CD4-positive, alpha-beta T cell treated with Interleukin-2 at 100 ng/mL for 4 hours (primary cell): ENCODE measurements at places on chromosomes 5 and 9.
A peak's percentile ranks its signal among the peaks of the same experiment; 100 is the strongest.

- peak; percentile 81 for DNase-seq
Observed at GRCh38 chr5:179679014-179679674, 1.7 kb downstream of the CBY3 start.

- DNase-seq = no peak
Observed at GRCh38 chr9:13778631-13779030, 499.1 kb upstream of the MPDZ start.

- no peak for DNase-seq
Observed at GRCh38 chr5:32566319-32567111, 18.8 kb upstream of the SUB1 start.

DNA sequence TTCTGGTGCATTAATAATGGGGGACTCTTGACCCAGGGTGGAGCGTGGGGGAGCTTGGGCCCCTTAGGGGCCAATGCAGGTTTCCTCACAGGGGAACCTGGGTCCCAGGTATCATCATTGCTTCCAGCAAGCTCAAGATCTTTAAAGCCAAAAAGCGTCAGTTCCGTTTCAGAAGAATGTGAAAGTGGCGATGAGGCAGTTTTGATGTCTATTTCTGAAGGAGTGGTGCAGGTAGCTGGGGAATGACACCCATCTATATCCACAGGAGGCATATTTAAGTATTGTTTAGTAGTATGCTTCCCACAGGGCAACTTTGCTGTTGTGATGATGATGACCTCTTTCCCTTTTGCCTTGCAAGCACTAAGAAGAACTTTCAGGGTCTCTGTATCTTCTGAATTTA, 10.8 kb downstream of the ANKRD34B start:
- DNase-seq = no peak

DNA sequence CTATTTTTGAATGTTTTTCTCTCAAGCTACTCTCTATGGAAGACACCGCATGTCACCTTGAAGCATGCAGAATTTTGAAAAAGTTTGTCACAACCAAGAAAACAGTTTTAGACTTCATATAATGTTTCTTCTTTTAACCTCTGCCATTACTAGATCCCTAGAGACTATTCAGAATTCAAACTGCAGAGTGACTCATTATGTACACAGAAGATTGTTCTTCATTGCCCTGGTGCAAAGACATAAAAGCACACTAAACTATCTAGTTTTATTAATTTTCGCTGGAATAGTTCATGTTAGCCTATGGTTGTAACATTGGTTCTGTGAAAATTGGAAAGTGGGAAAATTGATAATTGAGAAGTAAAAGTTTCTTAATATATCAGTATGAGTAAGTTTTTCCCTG, 18.4 kb downstream of the F2RL2 start:
- no peak for DNase-seq

DNA sequence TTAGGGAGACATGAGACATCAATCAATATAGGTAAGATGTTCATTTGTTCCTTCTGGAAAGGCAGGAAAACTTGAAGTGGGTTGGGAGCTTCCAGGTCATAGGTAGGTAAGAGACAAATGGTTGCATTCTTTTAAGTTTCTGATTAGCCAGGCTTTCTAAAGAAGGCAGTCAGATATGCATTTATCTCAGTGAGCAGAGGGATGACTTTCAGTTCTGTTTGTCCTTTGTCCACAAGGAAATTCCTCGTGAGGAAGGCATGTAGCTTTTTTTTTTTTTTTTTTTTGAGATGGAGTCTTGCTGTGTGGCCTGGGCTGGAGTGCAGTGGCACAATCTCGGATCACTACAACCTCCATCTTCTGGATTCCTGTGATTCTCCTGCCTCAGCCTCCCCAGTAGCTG, 155.3 kb upstream of the ABCA1 start:
- DNase-seq = no peak

DNA sequence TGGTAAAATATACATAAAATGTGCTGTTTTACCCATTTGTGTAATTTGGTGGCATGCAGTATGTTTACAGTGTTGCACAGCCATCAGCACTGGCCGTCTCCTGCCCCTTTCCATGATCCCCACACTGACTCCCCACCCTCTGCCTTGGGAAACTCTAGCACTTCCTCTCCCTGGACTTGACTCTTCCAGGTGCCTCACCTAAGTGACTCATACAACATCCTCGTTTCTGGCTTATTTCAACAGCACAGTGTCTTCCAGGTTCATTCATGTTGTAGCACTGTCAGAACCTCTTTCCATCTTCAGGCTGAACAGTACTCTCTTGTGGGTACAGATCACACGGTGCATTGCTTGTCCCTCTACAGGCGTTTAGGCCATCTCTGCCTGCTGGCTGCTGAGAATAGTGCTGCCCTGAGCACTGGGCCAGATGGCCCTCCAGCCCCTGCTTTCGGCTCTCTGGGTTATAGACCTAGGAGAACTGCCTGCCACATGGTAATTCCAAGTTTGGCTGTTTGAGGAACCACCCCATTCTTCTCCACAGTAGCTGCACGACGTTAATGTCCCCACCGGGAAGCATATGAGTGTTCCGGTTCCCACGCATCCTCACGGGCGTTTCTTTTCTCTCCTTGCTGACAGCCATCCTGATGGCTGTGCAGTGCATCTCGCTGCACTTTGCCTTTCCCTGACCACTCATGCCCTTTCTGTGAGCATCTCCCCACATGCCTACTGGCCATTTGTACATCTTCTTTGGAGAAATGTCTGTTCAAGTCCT, 211.8 kb downstream of the FANCC start:
- DNase-seq = no peak

GRCh38 chr9:89204801-89205200, 26.2 kb upstream of the SHC3 start:
- no peak for DNase-seq

DNA sequence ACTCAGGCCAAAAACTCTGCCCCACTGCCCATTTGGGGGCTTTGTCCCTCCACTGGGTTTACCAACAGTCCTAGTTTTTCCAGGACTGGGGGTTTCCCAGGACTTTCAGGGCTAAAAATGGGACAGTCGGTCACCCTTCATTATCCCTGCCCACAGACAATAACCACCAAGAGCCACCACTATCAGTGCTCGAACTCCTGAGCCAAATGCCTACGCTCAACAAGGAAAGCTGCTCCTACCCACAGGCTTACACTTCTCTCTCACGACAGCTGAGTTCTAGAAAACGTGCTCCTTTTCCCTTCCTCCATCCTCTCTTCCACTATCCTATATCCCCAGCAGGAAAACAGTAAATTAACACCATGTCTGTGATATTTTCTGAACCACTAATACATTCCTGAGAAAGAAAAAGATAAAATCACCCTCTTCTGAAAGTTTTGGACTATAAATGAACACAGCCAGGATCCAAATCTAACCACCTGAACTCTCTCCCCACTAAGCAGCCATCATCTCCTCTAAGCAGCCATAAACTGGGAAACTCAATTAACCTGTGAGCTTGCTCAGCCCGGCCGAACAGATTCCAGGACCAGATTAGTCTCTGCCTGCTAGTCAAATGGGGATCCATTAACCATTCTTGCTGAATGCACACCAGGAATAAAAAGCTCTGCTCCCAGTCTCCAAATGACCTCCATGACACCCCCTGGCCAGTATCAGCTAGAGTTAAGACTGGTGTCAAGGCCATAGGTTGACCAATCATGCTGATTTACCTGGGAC, 41.8 kb downstream of the KLHL3 start:
- no peak for DNase-seq

DNA sequence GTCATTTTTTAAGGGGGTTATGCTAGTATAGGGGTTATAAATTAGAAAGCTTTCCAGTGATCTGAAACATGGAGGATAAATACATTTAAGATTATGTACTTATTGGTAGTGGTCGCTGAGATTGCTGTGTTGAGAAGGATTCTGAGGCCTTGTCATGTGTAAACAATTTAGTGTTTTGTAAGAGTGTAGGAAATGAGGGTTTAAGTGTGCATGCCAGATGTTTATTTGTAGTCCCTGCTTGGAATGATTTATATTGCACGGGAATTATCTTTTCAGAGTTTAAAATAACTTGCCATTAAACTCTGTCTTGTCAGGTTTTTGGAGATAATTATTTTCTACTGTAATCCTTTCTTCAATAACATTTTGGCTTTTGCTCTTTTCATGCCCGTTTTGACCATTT, 19.4 kb downstream of the ZNF618 start:
- no peak for DNase-seq

GRCh38 chr5:55851675-55851979, 470 bp downstream of the IL31RA start:
- DNase-seq = no peak

- no peak for DNase-seq
Observed at GRCh38 chr5:131977212-131977604, 31.7 kb upstream of the MEIKIN start.

- DNase-seq = no peak
Observed at GRCh38 chr5:166952048-166952447, 1339.4 kb upstream of the WWC1 start.

- DNase-seq = peak; percentile 6
Observed at GRCh38 chr5:134249469-134250379, 23.9 kb upstream of the PPP2CA start.

DNA sequence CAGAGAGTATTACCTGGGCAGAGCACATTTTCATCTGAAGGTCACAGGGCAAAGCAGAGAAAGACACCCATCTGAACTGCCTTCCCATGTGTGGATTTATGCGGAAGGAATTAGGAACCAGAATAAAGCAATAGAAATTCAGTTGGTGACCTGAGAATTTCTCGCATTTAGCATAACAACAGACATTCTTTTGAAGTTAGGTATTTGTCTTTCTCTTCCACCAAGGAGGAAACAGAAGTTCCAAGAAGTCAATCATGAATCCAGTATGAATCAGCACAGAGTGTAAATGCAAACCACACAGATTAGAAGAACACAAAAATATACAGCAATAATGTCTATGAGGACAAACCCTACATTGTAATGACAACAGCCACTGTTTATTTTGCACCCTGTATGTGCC, 515.2 kb upstream of the BRINP1 start:
- no peak for DNase-seq

GRCh38 chr5:169350016-169350415, 49.1 kb upstream of the SLIT3 start:
- DNase-seq = no peak
